ENCODE measurements at places on chromosomes 11 and 22.

DNA sequence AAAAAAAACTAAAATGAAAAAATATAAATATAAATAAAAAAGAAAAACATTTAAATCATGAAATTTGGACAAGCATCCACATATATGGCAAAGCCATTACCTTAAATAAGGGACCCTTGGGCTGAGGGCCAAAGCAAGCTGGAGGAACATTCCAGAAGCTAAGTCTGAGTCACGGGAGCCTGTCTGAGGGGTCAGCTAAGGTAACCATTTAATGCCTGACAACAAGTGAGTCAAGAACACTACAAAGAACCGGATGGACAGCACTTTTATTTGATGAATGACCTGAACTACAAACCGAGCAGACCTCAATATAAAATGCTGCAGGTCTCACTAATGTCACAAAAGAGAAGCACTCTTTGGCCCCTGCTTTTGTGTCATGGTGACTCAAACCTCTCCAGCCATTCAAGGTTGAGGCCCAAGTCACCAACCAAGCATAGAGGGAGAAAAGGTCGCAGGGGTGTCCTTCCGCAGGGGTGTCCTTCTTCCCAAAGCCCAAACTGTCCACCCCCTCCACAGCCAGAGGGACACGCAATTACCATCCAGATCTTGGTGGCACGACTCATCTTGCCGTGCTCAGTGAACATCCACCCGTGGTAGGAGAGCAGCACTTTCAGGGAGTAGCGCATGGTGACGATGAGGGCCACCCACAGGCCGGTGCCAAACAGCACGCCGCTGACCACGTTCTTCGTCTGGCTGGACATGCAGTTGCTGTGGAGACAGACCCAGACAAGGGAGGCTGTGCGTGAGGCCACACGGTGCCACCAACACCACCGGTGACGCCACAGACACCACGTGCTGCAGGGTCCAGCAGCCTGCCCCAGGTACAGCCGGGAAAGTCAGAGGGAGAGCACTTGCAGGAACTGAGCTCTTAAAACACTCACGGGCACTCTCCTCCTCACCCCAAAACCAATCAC, 34.5 kb downstream of the CPT1A start:
- DNase-seq: no peak

DNA sequence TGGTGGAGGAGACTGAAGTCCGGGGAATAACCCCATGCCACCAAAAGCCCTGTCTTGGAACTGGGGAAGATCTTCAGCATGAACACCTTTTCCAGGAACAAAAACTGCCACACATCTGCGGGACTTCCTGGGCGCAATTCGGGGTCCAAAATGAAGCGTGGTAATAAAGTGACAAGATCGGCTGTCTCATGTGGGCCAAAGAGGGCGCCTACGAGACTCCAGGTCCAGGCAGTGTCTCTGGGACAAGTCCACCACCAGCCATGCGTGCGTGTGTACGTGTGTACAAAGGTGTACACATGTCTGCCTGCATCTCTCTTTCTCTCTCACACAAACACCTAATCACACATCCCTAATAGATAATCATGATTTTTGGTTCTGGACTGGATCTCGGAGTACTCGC, 8.9 kb upstream of the MYBPC3 start:
- DNase-seq: no peak

DNA sequence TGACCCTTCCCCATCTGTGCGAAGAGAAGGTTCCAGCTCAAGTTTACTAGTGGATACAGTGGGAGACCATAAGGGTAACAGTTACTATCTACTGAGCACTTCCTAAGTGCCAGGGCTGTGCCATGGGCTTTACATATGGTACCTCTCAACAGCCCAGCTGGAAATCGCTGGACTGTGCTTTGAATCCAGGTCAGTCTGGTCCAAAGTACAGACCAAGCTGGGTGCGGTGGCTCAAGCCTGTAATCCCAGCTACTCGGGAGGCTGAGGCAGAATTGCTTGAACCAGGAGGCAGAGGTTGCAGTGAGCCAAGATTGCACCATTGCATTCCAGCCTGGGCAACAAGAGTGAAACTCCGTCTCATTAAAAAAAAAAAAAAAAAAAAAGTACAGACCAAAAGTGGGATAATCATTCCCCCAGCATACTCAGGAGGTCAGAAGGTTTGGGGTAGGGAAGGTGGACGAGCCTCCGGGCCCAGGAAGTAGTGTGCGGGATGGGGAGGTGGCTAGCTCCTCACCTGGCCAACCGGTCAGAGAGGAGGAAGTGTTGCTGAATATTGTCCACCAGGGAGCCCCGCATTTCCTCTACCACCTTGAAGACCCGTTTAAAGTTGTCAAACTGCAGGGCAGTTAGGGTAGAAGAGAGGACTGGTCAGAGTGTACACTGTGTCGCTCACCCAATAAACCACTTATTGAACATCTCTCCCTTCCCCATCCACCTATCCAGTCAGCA, 2.3 kb downstream of the FIBP start:
- no peak for DNase-seq

- DNase-seq: no peak
These were observed 94.3 kb upstream of the ARHGAP42 start for GRCh38 chr11:100592619-100593260.

DNA sequence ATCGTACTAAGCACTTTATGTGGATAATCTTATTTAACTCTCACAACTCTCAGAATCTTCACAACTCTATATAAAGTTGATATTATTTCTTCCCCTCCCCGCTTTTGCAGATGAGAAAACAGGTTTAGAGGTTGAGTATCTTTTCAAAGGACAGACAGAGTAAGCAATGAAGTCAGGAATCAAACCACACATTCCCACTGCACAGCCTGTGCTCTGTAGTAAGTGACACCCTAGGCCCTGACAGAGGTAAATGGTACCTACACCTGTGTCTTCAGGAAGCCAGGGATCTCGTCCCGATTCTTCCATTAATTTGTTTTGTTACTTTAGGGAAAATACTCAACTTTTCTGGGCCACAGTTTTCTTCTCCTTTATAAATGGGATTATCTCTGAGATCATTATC, 172.5 kb upstream of the MTMR2 start:
- no peak for DNase-seq

DNA sequence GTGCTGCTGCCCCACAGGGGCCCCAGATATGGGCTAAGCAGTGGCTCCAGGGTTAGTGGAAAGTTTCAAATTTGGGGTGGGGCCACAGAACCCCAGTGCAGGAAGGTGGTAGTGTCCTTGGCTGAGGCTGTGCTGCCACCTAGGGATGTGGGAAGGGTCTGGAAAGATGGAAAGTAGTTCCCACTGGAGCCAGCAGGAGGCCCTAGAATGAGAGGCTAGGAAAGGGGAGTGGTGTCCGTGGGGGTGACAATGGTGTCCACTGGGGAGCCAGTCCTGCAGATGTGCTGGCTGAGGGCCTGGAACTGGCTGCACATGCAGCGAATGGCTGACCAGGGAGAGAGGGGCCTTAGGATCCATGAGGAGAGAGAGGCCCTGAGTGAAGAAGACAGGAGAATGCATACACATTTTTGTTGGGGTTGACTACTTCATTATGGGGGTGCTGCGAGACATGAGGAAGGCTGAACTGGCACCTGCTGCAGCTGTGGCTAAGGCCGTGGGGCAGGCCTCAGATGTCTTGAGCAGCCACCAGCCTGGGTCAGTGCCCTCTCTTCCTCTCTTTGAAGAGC, 21.1 kb downstream of the RFPL3 start:
- no peak for DNase-seq

GRCh38 chr11:16030664-16031063, 325.7 kb downstream of the SOX6 start:
- DNase-seq: no peak

DNA sequence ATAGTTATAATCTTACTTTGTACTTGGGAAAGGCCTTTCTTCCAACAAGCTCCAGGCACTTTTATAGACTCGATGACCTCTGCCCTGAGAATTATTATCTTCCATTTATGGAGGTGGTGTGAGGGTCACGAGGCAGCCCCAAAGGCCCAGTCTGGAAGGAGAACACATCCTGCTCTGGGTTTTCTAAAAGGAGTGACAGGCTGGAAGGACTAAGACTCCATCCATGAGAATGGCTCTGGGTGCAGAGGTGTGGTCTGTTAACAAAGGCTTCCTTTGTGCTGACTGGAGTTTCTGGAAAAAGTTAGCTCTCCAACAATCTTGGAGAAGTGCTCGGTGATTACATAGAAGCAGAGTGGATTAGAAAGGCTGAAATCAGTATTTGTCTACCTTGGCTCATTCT, 74.7 kb upstream of the SESN3 start:
- no peak for DNase-seq

DNA sequence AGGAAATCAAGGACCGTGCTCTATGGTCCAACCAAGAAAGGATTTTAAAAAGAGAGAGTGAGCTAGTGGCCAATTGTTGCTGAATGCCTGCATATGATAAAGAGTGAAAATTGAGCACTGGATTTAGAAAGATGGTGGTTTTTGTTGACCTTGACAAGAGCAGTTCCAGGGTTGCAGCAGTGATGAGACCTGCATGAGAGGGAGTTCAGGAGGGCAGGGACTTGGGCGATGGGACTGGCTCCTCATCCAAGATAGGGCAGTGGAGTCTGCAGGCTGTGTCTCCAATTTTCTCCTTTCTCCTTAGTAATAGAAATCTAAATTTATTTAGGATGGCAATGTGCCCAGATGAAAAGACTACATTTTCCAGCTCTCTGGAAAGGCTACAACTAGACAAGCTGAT, 94.0 kb upstream of the B3GAT1 start:
- no peak for DNase-seq

- no peak for DNase-seq
These were observed 9.5 kb upstream of the ACR start for GRCh38 chr22:50728523-50728931.

DNA sequence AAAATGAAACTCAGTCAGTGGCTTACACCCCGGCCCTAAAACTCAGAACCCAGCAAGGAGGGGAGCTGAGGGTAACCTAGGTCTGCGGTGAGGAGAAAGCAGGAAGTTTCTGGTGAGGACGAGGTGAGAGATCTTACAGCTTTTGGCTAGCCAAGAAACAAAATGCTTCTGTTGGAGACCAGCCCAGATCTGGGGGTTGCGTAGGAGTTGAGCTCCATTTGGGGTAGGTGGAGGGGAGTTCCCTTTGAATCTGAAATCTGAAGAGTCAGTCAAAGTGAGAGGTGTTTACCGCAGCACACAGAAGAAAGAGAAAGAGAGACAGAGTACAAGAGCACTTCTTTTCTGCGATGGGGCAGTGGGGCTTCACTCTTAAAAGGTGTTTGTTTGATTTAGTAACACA, 29.6 kb downstream of the EHF start:
- no peak for DNase-seq

DNA sequence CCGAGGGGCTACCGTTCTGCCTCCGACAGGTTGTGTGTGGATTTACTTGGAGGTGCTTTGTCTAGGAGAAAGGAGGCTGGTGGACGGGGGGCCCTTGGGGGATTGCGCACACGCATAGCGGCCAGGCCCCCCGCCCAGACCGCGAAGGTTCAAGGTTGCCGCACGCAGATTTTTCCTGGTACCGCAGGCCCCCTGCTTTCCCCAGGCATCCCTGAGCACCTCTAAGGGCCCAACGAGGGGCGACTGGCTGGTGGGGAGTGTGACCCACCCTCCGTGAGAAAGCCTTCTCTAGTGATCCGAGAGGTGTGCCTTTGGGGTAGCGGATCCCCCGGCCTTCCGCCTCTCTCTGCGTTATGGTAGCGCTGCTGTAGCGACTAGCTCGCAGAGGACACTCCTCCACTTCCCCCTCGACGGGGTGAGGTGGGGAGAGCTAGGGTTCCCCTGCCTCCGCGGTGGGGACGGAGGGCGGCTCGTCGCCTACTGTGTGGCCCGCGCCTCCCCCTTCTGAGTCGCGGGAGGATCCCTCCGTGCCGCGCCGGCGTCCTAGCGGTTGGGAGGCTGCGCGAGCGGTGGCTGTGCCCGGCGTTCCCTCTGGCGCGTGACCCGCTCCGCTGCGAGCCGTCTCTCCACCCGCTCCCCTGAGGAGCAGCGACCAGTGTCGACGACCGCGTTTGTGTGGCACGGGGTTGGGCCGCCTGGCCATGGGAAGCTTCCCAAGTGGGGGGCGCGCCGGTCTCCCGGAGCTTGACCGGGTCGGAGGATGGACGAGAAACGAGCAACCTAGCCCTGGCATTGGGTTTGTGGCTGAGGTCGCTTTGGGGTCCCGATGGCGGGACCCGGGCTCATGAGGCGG, 3900.0 kb upstream of the OR11H1 start:
- no peak for DNase-seq

GRCh38 chr22:37008365-37008764, 10.9 kb downstream of the TST start:
- no peak for DNase-seq

DNA sequence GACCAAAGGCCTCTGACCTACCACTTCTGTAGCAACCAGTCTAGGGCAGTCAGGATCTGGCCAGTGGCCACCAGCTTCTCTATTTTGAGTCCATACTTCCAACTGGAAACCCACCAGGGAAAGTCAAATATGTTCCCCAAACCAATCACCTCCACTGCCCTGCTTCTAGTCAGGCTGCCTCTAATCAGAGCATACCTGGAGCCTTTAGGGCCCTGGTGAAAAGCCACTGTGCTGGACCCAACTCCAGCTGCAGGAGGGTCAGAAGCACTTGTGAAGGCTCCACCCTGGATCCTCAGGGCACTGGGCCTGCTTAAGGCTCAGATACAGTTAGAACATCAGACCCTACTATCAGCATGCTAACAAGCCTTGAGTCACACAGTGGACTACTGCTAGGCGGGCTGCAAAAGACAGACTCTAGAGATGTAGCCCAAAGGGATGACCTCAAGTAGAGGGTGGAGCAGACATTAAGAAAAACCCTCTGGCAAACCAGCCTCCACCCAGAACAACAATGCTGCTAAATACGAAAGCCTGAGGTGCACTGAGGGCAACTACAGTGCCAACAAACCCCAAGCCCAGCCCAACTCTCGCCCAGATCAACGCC, 69.2 kb downstream of the DGCR2 start:
- no peak for DNase-seq

DNA sequence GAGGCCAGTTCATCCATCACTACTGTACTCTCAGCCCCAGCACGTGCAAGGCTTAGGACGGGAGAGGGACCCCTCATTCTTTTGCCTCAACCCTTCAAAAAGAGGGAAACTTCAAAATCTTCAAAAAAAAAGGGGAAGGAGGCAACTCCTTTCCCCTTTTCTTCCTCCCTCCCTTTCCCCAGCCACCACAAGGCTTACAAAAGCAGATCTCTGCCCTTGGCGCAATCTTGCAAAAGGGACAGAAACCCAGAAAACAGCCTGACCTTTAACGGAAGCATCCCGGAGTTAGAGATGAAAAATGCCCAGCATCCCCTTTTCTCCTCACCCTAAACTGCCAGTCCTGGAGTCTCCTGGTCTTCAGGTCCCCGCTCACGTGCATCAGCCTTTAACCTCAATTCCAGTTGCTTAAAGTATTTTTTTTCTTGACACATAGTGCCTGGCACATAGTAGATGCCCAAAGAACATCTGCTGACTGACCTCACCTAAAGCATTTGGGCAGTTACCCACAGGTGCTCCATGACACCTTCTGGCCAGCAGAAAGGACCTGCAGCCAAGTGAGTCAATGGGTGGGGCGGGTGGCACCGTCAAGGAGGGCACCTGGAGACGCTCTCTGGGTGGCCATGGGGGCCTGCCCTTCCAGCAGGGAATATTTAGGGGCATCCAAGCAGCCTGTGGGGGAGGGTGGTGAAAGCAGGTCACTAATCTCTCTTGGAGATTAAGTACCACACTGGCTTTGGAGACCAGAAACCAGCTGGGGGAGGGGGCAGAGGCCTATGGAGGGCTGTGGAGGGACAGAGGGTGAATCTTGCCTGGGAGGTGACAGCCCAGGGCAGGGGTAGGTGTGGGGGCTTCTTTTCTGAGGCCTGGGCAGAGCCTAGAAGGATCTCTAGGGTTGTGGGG, 16.3 kb downstream of the NECTIN1 start:
- no peak for DNase-seq
